Upper lobe of right lung (tissue), 1 donor: ENCODE measurements at places on chromosomes 5 and 9. TPM values are rescaled to one million over a fixed set of nuclear protein-coding genes. Genes with fewer than 3 reads are reported as not detected.

RGS7BP gene
- 2.4 TPM for total RNA-seq

DNA sequence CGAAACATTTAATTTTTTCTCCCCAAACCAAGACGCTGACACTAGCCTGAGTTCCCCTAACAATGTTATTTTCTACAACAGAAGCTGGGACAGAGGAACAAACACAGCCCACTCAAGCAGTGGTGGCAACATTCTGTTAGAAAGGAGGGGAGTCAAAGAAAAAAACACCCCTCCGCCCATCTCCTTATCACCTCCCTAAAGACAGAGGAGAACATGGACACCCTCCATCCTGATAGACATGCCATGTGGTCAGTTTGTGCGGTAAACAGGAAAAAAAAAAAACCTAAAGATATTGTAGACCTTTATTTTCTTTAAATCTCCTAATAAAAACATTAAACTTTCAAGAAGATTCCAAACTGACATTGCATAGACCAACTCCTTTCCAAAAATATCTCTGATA lies 2.9 kb upstream of the DPM2 start:
- no peak for DNase-seq

BASP1 gene
- total RNA-seq, result 31.1 TPM

SARDH gene
- total RNA-seq, result 6.8 TPM

DNA sequence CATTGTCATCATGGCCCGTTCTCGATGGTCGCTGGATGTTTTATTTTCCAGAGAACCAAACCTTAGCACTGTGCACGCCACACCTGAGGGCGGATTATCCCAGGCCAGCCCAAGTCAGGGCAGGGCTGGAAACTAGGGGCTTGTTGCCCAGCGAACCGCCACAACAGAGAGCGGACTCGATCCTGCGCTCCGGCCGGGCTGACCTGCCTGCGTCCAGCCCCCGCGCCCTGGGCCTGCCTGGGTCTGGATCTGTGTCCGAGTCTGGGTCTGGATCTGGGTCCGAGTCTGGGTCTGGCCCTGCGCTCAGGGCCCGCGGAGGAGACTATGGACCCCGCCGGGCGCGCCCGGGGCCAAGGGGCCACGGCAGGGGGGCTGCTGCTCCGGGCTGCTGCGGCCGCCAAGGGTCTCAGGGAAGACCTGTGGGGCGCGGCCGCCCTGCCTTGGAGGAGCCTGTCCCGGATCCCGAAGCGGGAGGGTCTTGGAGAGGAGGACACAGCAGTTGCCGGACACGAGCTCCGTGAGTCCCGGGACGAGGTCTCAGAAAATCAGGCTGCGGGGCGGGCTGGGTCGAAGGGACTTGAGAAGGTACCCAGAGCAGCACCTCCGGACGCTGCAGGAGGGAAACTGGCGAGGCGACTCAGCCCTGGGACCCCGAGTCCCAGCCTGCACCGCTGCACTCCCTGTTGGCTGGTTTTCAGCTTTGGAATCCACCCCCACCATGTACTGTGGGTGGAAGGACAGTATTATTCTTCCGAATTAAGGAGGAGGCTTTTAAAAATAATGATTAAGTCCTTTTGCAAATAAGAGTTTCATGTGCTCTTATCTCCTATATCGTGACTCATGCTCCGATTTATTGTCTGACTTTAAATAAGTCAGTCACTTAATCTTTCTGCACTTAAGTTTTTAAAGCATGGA lies at the start of gene ANKDD1B:
Gene ANKDD1B, plus strand, starts transcription at position 143 of the 915 bp plus-strand sequence. Its CDS starts 182 bp downstream, at position 325.
- peak; percentile 74 for DNase-seq

TMEM252 gene
- total RNA-seq, result not detected

DNA sequence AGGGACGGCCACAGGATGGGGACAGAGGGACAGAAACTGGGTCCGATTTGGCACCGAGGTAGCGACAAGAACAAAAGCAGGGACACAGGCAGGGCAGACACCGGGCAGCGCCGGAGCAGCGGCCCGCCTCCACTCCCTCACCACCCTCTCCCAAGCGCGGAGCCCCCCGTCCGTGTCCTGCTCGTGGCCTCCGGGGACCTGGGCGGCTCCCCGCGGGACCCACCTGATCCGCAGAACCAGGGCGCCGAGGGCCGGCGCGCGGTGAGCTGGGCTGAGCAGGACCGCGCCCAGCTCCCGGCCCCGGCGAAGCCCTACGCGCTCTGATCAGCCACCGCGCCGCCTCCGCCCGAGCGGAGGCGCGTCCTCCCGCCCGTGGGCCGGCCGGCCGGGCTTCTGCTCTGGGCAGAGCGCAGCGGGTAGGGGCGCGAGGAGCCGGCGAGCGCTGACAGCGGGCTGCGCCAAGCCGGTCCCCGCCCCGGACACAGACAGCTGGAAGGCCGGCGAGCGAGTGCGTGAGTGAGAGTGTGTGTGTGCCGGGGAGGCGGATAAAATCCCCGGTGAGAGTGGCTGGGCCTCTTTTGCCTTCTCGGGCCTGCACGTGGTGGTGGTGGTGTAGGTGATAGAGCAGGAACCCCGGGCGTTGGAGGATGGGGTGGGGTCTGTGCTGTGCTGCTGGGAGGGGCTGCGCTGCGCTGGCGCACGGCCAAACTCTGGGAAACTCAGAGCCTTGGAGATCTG lies at the start of gene GGTA1:
Gene GGTA1, minus strand, starts transcription at position 418 of the 738 bp plus-strand sequence. CDS start 31,922 bp downstream, outside the sequence.
- DNase-seq, result peak; percentile 86

GRCh38 chr5:64229163-64229774 lies 63.6 kb downstream of the RNF180 start:
- no peak for DNase-seq
